ENCODE measurements at places on chromosomes 11 and 22.

GRCh38 chr22:36775586-36775963, 344 bp downstream of the IFT27 start:
- no peak for DNase-seq

GRCh38 chr22:48198489-48199459, 1436.3 kb downstream of the TBC1D22A start:
- no peak for DNase-seq

- DNase-seq, result no peak
These were observed 694.6 kb downstream of the TBC1D22A start for GRCh38 chr22:47457021-47457420.

DNA sequence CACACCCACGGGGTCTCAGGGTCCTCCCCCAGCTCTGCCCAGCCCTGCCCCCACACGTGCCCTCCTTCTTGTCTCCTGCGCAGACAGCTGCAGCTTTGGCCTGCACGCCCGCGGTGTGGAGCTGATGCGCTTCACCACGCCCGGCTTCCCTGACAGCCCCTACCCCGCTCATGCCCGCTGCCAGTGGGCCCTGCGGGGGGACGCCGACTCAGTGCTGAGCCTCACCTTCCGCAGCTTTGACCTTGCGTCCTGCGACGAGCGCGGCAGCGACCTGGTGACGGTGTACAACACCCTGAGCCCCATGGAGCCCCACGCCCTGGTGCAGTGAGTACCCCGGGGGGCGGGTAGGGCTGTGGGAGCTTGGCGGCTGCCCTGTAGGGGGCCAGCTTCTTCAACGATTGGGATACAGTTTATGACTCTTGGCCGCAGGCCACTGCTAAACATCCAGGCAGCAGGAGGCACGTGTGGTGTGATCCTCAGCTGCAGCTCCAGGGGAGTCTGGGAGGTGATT, 30.8 kb downstream of the ST14 start:
- DNase-seq, result no peak

GRCh38 chr22:37043828-37044538, 7.6 kb upstream of the KCTD17 start:
- no peak for DNase-seq

- no peak for DNase-seq
These were observed 686 bp downstream of the KIF18A start for GRCh38 chr11:28107191-28107749.
